Astrocyte (in vitro differentiated cells and primary cell): ENCODE measurements at places on chromosomes 16 and 17.

DNA sequence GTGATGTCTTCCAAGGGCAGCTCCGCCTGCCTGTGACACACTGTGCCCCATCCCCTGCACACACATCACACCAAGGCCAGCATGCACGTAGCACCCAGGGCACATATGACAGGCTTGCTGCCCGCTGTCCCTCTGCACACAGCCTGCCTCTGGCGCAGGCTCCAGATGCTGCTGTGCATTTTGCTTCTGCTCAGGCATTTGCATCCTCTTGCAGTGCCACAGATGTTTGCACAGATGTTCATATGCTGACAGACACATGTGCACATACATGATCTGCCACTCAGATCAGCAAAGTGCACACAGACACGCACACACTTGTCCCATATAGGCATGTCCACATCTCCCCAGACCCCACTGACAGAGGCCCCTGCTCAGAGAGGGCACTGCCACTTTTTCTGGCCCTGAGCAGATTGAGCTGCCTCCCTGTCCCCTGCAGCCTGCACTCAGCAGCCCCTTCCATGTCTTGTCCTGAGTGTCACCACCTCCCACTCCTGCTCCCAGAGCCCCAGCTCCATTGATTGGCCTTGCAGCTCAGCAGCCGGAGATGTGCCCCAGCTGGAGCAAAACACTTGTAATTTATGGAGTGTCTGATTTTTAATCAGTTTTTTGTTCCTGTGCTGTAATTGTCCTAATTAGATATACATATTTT, 115.1 kb upstream of the RPL38 start:
- no peaks in the 10 kb centered on the region for H3K4me1 ChIP-seq
- H3K27ac ChIP-seq: no peak overlapping the region
- H3K36me3 ChIP-seq: no peaks in the 10 kb centered on the region
- H3K4me3 ChIP-seq: no peak overlapping the region

DNA sequence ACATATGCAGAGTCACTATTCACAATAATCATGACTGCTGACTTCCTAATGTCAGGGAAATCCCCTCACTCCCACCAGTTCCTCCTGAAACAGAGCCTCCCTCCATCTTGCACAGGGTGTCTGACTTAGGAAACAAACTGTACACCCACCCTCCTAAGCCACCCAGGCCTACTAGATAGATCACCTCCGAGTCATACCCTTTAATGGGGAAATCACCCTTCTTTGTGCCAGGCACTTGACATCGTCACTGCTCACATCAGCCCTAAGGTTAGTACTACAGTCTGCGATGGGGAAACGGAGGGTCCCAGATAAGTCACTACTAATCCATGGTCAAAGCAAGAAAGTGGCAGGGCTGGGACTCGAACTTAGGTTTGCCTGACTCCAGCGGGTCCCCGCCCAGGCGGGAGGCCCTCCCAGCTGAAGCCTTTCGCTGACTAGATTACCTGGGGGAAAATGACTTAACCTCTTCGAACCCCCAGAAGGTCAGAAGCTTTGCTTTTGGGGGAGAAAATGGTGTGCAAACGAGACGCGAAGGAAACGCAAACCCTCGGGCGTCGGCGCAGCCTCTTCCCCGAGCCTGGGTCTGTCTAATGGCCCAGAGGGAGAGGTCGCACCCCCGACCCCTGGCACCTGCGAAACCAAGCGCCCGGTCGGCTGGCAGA, 3.4 kb upstream of the MLLT6 start:
- no peaks in the 10 kb centered on the region for H3K36me3 ChIP-seq
- H3K27me3 ChIP-seq: peaks cover 20% of the 10 kb centered on the region
- peak; percentile 10 for DNase-seq
- peaks cover 37% of the 10 kb centered on the region for H3K4me1 ChIP-seq
- H3K4me3 ChIP-seq: peak overlapping the region; percentile 64

DNA sequence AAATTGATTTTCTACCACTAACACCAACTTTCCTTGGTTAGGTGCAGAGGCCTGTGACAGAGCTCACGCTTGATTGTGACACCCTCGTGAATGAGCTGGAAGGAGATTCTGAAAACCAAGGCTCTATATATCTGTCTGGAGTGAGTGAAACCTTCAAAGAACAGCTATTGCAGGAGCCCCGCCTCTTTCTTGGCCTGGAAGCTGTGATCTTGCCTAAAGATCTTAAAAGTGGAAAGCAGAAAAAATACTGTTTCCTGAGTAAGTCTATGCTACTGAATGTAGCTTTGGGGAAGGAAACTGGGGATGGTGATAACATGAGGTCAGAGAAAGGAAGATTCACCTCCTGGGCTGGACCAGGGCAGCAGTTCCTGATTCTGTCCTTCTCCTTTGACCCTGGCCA, 38.3 kb downstream of the REXO5 start:
- DNase-seq: no peak
- no peaks in the 10 kb centered on the region for H3K36me3 ChIP-seq
- H3K4me1 ChIP-seq: no peaks in the 10 kb centered on the region
- H3K27me3 ChIP-seq: no peaks in the 10 kb centered on the region

- H3K4me3 ChIP-seq: no peak within 1 kb of the TSS
- peaks cover 35% of the 10 kb centered on the region for H3K27me3 ChIP-seq
- no peak for DNase-seq
Measured at GRCh38 chr17:52158450-52159042, at the start of gene CA10. CA10 (minus strand) TSS chr17:52158714.

DNA sequence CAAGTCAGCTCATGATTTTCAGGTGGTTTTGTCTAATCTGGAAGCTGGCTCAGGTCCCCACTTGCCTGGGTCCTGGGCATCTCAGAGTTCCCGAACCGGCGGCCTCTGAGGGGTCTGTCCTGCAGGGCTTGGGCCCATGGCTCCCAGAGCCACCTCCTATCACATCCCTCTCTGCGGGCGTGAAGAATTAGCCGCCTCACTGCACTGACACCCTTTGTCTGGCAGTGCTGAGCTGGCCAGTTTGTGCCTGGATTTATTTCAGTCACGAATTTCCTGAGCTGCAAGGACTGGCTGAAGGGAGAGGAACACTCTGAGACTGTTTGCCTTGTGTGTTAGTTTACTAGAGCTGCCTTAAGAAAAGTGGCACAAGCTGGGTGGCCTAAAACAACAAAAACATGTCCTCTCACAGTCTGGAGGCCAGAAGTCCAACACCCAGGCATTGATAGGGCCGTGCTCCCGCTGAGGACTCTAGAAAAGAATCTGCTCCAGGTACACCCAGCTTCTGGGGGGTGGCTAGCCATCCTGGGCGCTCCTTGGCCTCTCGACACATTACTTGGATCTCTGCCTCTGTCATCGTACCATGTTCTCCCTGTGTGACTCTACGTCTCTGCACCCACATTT, 217.5 kb upstream of the DYNLRB2 start:
- no peaks in the 10 kb centered on the region for H3K36me3 ChIP-seq
- H3K4me3 ChIP-seq: no peak overlapping the region
- DNase-seq: no peak
- H3K4me1 ChIP-seq: no peaks in the 10 kb centered on the region
- H3K27me3 ChIP-seq: peaks cover 4% of the 10 kb centered on the region

DNA sequence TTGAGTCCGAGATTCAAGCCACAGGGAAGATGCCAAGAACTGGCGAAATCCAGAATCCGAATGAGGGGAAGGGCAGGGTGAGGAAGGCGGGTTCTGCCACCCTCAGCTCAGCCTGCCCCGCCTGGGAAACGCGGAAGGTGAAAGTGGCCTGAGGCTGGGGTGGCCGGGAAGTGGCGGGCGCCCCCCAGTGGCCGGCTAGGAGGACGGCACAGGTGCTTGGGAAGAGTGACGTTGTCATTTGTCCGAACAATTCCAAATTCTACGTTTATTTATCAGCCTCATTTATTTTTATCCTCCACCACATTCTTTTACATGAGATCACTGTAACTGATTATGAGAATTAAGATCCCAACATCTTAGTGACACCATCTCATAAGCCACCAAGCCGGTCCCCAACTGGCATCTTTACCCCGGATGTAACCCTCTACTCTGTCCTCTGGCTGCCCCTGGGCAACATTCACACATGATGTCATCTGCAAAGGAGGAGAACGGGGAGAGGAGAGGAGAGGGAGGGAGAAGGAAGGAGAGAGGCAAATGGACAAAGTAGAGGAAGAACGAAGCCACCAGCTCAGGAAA, 21.3 kb downstream of the SRCIN1 start:
- peaks cover 33% of the 10 kb centered on the region for H3K27me3 ChIP-seq
- H3K4me1 ChIP-seq: no peaks in the 10 kb centered on the region
- no peaks in the 10 kb centered on the region for H3K36me3 ChIP-seq
- DNase-seq: no peak

DNA sequence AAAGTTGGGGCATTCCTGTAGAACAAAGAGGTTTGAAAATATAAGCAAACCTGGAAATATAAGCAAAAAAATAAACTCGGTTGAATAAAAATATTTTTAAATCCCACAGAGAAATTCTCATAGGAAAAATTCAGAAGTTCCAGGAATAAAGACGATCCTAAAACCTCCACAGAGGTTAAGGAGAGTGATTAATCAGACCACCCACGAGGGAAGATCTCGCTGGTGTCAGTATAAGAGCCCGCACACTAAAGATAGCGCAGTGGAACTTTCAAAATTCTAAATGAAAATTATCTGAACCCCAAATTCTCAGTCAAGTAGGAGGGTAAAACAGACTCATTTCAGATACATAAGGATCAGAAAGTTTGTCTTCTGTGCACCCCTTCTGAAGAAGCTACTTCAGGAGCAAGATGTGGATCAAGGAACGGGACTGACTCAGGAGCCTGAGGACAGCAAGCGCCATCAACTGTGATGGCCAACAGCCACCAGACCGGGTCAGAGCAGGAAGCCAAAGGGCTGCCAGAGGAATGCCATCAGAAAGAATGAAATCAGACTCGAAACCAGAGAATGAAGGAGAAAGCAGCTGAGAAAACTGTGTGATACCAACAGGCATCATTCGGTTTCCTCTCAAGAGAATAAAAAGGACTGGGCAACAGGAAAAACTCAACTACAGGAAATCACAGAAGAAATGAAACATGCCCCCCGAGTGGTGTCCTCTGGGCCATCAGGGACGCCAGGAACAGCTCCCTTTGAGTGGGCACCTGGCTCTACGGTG, 66.9 kb downstream of the CYTH1 start:
- no peaks in the 10 kb centered on the region for H3K27me3 ChIP-seq
- no peak overlapping the region for H3K4me3 ChIP-seq
- DNase-seq: no peak
- peaks cover 15% of the 10 kb centered on the region for H3K4me1 ChIP-seq

DNA sequence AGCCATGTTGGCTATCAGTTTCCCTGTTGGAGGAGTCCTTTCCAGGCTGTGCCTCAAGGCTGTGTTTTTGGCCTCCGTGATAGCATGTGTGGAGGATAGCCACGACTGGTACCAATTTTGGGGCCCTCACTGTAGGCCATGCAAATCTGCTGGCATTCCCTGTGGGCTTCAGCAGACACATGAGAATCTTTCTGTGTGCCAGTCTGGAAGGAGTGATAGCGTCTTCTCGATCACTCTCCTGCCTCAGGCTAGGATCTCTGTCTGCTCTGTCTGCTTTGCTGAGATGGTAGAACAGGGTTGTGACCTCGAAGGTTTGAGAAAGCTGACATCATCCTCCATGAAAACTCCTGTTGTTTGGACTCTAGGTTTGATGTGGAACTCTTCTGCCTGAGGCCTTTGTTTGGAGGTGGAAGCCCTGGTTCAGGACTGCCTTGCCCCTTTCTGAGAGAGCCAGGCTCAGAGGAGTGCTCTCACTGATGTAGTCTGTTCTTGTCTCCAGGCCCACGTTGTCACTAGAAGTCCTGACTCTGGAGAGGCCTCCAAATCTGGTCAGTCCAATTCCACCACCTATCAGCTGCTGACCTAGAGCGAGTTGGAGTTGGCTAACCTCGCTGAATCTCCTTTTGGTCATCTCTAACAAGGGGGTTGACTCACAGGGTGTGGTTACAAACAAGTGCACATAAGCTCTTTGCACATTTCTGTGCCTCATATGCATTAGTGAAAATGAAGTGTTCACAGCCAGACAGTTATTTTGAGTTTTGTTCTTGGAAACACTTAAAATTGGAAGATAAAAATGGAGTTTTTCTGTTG, 12.1 kb upstream of the EDC4 start:
- no peak overlapping the region for H3K4me3 ChIP-seq
- peak overlapping the region; percentile 52 for H3K27ac ChIP-seq
- peaks cover 61% of the 10 kb centered on the region for H3K4me1 ChIP-seq
- H3K27me3 ChIP-seq: no peaks in the 10 kb centered on the region
- peak; percentile 44 for DNase-seq

GRCh38 chr16:4409081-4409932, 7.1 kb downstream of the CORO7 start:
- H3K4me1 ChIP-seq: peaks cover 26% of the 10 kb centered on the region
- no peak overlapping the region for H3K27ac ChIP-seq
- no peak overlapping the region for H3K4me3 ChIP-seq
- no peaks in the 10 kb centered on the region for H3K27me3 ChIP-seq
- no peak for DNase-seq
